ENCODE measurements at places on chromosomes 7 and 10.

DNA sequence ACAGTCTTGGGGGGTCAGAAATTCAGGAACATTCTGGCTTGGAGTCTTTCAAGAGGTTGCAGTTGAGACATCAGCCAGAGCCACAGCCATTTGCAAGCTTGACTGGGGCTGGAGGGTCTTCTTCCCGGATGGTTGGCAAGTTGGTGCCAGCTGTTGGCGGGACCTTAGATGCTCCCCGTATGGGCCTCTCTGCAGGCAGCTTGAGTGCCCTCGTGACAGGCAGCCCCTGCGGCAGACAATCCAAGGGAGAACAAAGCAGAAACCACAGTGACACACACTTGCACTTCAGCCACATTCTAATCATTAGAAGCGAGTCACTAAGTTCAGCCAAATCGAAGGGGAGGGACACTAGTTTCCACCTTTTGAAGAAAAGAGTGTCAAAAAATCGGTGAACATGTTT lies 59.4 kb upstream of the MXI1 start:
- DNase-seq, result peak; percentile 76

GRCh38 chr7:36287371-36288241 lies 102.1 kb upstream of the ANLN start:
- peak; percentile 57 for DNase-seq

DNA sequence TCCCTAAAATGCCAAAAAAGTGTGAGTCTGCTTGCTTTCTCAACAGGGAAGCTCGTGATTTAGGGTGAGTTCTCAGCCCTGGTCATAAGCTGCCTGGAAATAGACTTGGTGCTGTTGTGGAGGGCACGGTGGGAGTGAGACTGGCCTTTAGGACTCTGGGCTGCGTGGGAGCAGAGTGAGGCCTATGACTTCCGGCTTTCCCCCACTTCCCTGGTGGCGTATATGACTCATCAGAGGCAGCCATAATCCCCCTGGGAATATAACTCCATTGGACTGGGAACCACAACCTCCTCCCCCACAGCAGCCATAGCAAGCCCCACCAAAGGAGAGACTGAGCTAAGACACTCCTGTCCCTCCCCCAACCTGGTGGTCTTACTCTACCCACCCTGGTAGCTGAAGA lies 95.0 kb downstream of the PON1 start:
- DNase-seq, result no peak

GRCh38 chr10:131450216-131450765 lies 138.8 kb upstream of the TCERG1L start:
- DNase-seq, result no peak

DNA sequence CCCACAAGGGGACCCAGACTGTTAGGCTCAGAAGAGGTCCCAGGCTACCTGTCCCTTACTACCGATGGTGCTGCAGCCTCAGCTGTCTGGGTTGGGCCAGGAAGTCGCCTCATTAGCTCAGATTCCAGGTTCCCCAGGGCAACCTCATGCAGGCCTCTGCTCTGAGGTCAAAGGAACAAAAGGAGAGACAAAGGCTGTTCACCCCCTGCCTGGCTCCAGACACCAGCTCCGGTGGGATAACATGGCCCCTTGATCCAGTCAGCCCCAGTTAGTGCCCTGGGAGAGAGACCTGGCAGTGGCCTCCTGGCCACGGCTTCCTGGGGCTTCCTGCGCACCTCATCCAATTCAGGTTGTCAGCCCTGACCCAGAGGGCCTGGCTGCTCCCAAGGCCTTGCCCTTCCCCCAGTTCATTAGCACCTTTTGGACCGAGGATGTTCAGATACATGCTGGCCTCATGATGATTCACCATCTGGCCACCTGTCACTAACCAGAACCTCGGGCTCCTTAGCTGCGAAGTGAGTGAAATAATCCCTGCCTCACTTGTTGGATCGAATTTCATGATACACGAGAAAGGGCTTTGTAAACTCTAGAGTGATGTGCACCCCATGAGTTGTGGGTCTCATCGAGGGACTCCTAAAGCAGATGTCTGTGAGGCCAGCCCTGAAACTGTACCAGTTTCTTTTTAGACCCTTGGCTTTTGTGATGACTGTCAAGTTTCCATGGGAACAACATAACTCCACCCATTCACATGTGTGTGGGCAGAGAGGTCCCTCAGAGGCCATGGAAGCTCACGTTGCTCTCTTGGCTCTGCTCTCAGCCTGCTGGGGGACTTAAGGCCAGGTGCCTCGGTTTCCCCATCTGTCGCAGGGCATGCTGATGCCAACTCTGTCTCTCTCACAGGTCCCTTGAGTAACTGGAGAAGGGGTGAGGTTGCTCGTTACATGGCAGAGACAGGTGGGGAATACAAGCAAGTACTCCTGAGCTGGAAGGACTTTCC lies 79.5 kb upstream of the PCBD1 start:
- DNase-seq, result no peak

DNA sequence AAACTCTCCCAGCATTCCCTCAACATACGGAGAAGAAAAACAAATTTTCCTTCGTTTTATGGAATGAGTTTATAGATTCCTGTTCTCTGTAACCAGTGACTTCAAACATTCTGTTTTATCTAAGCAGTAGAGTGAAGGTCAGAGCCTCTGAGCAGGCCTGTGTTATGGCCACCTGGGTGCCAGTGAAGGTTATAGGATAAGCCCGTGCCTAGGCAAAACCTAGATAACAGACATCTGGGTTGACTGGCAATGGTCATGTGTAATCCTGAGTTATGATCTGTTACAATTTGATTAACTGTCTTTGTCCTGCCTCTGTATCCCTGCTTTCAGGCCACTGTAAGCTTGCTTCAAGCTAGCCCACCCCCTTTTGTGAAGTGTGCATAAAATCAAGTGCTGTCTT lies 8.3 kb downstream of the LSM5 start:
- DNase-seq, result peak; percentile 34

DNA sequence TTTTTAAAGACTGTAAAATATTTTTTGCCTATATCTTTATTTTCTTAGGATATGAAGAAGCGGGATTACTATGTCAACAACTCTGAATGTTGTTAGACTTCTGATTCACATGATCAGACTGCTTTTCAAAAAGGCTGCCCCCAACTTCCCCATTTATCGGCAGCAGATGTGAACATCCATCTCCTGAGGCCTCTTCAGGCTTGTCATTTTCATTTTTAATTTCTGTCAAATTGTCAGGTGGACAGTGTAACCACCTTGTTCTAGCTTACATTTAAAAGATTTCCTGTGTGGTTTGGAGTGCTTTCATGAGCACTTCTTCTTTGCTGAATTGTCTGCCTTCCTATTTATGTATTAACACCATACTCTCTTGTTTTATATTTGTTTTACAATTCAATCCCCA lies 78.8 kb upstream of the GSDME start:
- DNase-seq, result peak; percentile 73

GRCh38 chr7:23208316-23208715 lies 26.5 kb downstream of the NUP42 start:
- DNase-seq, result no peak

DNA sequence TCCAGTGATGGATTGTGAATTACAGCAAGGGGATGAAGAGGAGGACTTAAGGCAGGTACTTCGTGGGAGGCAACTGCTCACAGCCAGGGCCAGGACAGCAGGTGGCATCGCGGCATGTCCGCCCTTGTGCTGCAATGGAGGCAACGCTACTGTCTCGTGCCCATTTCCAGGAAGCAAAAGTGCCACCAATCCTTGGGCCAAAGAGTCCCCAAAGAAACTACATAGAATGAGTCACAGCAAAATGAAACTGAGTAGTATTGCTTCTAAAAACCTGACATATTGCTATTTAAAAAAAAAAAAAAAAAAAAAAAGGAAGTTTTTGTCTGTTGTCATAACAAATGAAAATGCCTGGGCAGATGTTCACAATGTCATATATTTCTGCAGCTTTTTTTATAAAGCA lies 46.6 kb downstream of the RSU1 start:
- no peak for DNase-seq

GRCh38 chr10:8499312-8499711 lies 444.8 kb downstream of the GATA3 start:
- DNase-seq, result no peak

DNA sequence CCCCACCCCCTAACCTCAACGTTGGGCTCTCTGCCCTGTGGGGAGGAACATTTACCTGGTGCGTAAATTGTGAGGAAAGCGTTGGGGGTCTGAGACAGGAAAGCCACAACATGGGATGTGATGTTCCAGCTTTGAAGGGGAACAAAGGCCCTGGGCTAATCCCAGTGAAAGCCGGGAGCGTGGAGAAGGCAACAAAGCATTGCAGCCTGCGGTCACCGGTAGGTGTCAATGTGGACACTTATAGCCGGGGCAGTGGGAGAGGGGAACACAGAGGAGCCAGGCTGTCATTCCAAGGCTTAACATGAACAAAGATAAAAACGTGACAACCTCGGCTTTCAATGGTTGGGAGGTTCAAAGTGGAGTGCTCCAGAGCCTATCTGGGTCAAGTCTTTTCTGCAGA lies 12.7 kb downstream of the PTF1A start:
- DNase-seq, result no peak

- DNase-seq, result no peak
Measured at GRCh38 chr10:77592946-77593636, 44.5 kb downstream of the KCNMA1 start.

DNA sequence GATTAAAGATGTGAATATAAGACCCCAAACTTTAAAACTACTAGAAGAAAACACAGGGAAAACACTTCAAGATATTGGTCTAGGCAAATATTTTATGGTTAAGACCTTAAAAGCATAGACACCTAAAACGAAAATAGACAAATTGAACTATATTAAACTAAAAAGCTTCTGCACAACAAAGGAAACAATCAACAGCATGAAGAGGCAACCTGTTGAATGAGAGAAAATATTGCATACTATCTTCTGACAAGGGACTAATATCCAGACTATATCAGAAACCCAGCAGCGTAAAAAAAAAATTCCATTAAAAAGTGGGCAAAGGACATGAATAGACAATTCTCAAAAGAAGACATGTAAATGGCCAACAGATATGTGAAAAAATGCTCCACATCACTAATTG lies 18.6 kb downstream of the PAPSS2 start:
- no peak for DNase-seq

- no peak for DNase-seq
Measured at GRCh38 chr10:29370097-29371092, 81.5 kb downstream of the LYZL1 start.

- DNase-seq, result peak; percentile 47
Measured at GRCh38 chr7:24939416-24939815, 40.6 kb downstream of the OSBPL3 start.

DNA sequence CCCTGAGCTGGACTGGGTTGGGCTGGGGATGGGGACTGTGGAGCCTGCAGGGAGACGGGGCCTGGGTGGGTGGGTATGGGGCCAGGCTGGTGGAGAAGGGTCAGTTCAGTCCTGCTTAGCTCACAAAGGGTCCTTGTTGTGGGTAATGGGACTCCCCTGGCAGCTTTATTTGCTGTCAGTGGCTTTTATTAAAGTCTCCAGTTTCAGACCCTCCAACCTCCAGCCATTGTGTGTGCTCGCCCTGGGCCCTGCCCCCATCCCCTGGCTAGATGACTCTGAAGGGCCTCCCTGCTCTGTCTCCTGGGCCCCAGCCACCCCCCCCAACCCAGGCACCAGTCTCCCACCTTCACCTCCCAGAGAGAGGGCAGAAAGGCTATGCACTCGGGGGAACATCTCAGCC lies 44.4 kb upstream of the SLF2 start:
- DNase-seq, result no peak

DNA sequence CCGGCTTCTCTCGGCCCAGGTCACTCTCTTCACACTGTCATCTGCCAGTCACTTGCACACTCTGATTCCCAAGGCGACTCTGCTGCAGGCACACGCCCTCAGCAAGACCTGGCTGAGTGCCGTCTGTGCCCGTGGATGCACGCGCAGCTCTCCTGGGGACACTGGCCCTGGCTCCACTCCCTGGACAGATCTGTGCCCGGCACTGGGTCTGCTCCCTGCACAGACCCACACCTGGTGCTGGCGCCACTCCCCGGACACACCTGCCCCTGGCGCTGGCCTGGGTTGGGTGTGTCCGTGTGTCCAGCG lies 133.2 kb downstream of the DNAJB6 start:
- DNase-seq, result no peak

DNA sequence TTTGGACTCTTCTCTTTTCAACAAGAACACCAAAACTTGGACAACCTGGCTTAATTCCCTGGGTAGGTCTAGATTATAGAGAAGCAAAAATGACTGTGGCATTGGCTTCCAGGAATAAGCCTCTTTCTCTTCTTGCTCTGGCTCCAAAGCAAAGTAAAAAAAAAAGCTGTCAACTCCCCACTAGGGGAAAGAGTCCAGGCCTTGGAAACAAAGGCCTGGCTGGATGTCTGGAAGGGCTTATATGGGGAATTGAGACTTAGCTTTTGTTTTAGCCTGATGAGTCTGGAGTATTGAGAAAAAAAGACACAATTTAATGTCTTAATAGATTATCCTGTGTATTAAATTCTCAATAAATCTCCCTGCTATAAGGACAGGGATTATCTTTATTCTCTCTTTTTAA lies 300.6 kb downstream of the SORCS3 start:
- DNase-seq, result no peak

GRCh38 chr7:133452577-133452976 lies 199.7 kb downstream of the EXOC4 start:
- DNase-seq, result no peak

GRCh38 chr10:95475827-95476468 lies 85.2 kb downstream of the SORBS1 start:
- peak; percentile 56 for DNase-seq

DNA sequence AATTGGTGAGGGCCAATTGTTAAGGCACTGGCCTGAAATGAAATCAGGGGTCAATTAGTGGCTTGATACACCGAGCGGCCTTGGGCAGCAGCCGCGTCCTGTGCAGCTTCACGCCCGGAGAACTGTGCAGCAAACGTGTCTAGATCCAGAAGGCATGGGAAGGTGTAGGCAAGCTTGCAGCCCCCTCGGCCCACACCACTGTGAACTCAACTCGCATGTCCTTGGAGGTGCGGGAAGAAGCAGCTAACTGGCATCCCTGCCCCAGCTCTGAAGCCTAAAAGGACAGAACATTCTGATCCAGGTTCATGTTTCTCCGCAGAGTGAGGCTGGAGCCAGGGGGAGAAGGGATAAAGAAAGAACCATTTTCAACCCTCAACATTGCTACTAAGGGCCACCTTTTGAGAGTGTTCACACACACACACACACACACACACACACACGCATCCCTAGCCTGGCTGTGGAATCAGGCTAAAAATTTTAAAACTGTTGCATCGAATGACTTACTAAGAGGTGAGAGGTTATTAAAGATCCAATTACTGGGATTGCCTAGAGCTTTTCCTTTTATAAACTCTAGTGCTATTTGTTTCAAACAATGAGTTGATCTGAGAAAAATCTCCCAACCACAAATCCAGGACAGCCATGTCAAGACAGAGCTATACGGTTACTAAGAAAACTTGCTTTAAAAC lies 104.0 kb downstream of the PARP12 start:
- DNase-seq, result no peak

Measured in hematopoietic multipotent progenitor cell treated with erythropoietin and hydrocortisone succinate and interleukin-3 and kit ligand, for 4 days (in vitro differentiated cells).